ENCODE measurements at places on chromosomes 6 and 20. TPM values are rescaled to one million over a fixed set of nuclear protein-coding genes. Genes with fewer than 3 reads are reported as not detected.
A peak's percentile ranks its signal among the peaks of the same experiment; 100 is the strongest.

VIP gene
- total RNA-seq = not detected

CGA gene
- total RNA-seq = not detected

BTN2A1 gene
- 53.4 TPM for total RNA-seq

PHACTR1 gene
- 2.6 TPM for total RNA-seq

DNA sequence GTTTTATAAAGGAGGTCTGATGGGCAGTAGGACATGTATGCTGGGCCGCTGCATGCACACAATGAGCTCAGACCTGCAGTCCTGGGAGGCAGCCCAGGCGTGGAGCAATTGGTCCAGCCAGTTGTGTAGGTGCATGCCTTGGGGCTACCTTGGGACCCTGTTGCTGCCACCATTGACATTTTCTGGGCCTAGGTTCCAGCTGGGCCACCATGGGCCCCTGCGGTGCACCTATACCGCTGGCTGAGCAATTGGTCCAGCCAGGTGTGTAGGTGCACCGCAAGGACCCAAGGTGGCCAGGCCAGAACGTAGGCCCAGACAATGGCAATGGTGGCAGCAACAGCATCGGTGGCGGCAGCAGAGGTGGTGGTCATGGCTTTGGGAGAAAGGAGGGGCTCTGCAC, 143.9 kb downstream of the PXDC1 start:
- no peaks in the 10 kb centered on the region for H3K27me3 ChIP-seq
- no peaks in the 10 kb centered on the region for H3K36me3 ChIP-seq
- H3K4me3 ChIP-seq = no peak overlapping the region
- peaks cover 7% of the 10 kb centered on the region for H3K4me1 ChIP-seq

ZNF165 gene
- 1.4 TPM for total RNA-seq

- no peaks in the 10 kb centered on the region for H3K36me3 ChIP-seq
- H3K4me1 ChIP-seq = peaks cover 11% of the 10 kb centered on the region
- DNase-seq = no peak
- H3K27ac ChIP-seq = peak overlapping the region; percentile 94
- no peaks in the 10 kb centered on the region for H3K27me3 ChIP-seq
Observed at GRCh38 chr6:36886950-36887618, 1.3 kb downstream of the C6orf89 start.

GRCh38 chr6:43517505-43518357, 842 bp downstream of the POLR1C start:
- peak overlapping the region; percentile 86 for H3K4me3 ChIP-seq
- H3K27ac ChIP-seq = peak overlapping the region; percentile 61
- H3K36me3 ChIP-seq = peaks cover 8% of the 10 kb centered on the region
- no peak for DNase-seq
